EH (cell line): ENCODE measurements at places on chromosomes 16 and 17.

GRCh38 chr16:15502041-15502725 lies 67.8 kb downstream of the BMERB1 start:
- DNase-seq: peak; percentile 94

DNA sequence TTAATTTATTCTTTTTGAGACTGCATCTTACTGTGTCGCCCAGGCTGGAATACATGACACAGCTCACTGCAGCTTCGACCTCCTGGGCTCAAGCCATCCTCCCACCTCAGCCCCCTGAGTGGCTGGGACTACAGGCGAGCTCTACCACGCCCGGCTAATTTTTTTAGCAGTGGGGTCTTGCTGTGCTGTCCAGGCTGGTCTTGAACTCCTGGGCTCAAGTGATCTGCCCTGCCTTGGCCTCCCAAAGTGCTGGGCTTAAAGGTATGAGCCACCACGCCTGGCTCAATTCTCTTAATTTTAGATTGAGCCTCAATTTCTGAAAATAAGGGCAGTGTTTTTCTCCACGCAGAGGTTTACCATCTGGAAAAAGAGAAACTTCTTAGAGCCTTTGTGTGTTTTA lies 41.1 kb downstream of the ZNF750 start:
- no peak for DNase-seq

DNA sequence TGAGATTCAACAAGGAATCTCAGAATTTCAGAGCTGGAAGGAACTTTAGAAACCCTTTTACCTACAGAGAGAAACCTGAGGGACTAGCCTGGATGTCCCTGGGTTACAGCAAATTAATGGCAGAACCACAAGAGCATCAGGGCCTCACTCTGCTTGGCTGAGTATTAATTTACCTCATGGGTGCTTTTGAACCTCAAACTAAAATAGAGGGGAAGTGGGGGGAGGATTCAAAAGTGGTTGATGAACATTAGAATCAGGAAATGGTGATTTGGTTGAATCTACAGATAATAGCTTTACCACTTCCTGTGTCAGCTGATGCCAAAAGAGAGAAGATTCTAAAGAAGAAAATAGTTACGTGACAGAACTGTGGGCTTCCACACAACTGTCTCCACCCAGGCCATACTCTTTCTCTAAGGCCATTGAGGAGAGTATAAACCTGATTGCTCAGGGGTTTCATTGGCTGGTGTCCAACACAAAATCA lies 11.3 kb upstream of the SKAP1 start:
- DNase-seq: no peak

- DNase-seq: no peak
These were observed 36.2 kb downstream of the ADCY7 start for GRCh38 chr16:50302472-50303005.

DNA sequence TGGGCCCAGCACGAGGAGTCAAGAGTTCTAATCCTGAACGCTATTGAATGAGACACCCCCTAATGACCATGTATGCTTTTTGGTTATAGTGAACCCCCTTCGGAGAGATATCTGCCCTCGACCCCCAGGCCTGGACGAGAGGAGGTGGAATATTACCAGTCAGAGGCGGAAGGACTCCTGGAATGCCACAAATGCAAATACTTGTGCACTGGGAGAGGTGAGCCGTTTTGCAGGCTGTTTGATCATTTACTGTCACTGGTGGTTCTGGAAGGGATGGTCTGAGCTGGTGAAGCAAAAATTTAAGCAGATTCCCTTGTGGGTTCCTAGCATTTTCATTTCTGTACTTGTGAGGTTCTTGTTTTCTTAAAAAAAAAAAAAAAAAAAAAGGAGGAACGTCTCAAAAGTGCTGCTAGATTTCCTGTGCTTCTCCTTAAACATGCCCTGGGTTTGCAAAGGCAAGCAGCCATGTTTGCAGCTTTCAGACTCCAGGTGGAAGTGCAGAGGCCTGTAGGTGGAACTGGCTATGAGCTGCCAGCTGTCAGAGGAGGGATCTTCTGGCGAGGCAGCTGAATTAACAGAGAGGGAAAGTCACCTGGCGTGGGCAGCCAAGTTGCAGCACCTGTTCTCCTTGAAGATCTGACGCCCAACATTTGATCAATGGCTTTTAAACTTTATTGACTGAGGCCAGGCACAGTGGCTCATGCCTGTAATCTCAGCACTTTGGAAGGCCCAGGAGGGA lies 3.5 kb downstream of the MARVELD3 start:
- no peak for DNase-seq

- DNase-seq: no peak
These were observed 195.5 kb downstream of the FTO start for GRCh38 chr16:53899431-53899830.
